ENCODE measurements at places on chromosomes 3 and 15.

DNA sequence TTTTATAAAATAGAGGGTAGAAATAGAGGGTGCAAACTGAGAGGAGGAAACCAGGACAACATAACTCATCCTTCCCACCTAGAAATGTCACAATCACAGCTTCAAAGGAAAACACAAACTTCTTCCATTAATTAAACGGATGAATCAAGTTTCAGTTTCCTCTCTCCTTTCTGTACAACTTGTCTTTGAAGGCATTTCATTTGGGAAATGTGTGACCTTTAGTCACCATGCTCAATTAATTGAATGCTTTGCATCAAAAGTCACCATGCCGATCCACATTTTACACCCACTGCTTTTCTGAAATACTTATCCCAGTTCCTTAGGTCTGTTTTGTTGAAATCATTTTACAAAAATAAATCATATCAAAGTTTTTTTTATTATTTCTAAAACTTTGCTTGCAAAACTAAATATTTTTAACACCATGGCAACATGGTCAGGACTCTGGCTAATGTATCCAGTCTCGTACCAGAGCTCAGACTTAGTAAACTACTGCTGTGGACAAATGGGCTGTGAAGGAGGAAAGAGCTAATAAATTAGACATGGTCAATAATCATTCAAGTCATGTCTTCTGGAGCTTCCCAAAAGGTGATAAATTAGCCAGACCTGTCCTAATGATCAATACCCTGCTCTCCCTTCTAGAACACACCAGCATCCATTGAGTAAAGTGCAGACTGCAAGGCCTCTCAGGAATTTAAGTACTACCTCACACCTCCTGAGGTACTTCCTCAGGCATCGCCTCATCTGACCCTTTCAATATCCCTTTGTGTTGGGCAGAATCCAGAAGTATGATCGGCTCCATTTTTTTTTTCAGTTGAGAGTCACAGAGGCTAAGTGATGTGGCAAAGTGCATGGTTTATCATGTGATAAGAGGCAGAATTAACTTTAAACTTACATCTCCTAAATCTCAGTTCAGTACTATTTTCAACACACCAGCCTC is 161.3 kb downstream of the GREM1 start:
- no peak for DNase-seq

DNA sequence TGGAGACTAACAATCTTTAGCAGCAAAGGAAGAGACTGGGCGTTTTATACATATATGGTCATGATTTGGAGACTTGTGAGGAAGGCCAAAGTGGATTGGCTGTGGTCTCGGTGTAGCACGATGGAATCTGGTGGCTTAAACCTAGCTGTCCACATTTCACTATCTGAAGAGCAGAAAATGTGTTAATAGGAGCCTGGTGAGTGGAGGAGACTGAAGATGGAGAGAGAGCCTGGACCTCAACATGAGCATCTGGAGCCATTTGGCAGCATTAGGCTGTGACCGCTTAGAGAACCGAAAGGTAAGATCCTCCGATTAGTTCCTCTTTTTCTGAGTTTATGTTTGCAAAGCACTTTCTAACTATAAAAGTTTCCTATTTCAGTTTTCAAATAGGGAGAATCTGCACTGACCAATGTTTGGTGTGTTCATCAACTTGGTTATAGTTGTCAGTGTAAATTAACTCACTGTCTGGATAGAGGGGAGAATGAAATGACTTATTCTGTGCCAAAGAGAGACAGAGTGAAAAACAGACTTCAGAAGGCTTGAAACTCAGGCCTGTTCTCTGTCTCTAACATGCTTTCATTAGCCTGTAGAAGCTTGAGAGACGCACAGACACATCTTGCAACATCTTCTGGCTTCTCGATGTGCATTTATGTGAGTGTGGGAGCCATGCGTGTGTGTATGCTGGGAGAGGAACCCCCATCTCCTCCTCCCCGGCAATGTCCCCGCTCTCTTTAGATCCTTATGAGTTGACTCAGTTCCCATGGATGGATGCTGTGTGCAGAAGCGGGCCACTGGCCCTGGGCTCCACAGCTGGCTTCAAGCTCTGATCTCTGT is 244.7 kb upstream of the TBL1XR1 start:
- DNase-seq: no peak

- DNase-seq: no peak
These were observed 7.1 kb downstream of the FSTL1 start for GRCh38 chr3:120443626-120444123.

- no peak for DNase-seq
These were observed 78.3 kb downstream of the NAALADL2 start for GRCh38 chr3:174937478-174937877.

DNA sequence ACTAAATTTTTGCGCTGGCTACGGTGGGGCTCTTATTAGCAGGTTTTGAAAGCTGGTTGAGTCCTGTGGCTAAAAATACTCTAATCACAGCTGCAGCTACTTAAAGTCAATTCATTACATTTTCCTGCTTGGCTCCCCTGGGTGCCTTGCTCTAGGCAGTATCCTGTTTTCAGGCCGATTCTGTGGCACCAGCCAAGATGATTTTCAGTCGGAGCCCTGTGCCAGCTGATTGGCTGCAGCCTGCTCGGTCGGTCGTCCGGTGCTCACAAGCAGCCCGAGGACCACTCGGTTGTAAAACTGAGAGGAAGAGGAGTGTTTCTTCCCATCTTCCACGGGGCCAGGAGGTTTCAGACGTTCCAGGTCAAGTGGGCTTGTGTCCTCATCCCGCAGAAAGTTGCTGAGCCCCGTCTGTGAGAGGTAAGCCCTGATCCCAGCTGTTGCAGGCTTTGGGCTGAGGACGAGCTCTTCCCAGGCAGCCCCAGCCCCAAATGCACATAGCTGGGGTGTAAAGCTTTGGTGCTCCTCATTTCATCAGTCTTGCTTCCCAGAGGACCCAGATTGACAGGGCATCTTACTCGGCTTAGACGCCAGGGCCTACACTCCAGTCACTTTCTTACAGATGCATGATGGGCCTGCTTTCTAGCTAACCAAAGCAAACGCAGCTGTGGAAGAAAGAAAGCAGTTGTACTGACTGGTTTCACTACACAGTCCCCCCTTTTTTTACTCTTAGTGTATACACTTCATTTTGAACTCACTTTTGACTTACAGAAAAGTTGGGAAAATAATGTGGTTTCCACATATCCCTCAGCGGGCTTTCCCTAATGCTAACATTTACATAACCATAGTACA is 15.9 kb downstream of the LYSMD4 start:
- DNase-seq: no peak
